ENCODE measurements at places on chromosomes 7 and 10.

DNA sequence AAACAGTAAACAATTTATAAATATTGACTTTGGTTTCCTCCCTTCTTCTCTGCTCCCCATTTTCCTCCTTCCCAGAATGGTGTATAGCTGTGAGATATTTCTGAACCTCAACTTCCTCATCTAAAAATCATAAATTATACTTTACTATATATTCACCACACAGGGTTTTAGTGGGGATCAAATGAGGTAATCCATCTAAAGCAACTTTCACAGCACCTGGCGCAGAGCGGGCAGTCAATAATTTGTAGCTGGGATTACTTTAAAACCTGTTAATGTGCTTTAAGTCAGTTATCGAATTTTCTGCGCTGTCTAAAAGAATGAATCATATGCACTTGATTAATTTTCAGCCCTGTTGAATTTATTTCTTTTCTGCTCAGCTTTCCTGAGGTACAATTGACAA, 172.7 kb downstream of the PTEN start:
- no peak for DNase-seq

DNA sequence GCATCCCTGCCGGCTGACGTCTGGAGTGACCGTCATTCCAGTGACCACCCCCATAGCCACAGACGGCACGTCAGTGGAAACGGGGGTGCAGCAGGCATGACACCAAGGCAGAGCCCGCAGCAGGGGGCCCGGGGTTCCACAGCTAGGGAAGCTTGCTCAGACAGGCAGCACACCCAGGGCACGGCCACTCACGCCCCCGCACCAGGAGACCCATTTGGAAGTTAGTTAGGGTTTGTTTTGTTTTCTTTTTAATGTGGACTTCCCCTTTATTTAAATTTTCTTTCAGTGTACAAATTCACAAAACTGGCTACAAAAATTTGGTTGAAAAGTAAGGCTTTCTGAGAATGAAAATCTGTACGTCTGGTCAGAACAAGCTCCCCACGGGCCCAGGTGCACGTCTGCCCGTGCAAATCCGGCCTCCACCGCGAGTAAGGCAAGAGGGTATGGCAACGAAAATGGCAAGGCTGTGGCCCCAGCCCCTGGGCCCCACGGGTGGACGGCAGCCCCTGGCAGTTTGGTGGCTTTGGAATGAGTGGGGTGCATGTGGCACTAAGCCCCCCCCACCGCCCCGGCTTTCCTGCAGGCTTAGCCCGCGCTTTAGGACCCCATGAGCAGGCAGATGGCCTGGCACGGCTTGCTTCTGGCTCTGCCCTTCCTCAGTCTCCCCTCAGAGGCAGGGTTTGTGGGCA, 124.2 kb downstream of the FAM53B start:
- DNase-seq = no peak

GRCh38 chr10:53315709-53316108, 543.1 kb upstream of the MBL2 start:
- DNase-seq = no peak

DNA sequence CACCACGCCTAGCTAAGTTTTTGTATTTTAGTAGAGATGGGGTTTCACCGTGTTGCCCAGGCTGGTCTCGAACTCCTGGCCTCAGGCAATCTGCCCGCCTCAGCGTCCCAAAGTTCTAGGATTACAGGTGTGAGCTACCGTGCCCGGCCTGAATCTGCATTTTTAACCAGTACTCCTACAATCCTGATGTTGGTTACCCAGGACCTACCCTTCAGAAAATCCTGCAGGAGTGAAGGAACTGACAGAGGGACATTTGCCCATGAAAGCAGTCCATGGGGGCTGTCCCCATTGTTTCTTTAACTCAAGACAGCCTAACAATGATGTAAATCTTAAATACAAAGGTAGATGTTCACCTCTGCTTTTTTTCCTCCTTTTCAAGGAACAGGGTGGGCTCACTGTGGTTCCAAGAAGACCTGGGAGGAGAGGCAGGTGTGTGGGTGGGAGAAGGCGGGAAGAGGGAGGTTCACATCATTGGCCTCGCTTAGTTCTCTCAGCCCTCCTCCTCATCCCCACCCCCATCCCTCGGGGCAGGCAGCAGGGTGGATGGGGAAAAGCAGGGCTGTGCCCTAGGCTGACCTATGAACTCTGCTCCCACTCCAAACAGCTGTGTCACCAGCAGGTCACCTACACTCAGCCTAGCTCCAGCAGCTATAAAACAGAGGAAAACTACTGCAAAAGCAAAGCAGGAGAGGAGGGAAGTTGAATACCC, 13.5 kb downstream of the LRRC20 start:
- no peak for DNase-seq

- DNase-seq = no peak
Measured at GRCh38 chr7:17097668-17098297, 200.7 kb upstream of the AHR start.

GRCh38 chr10:133026171-133026570, 61.6 kb upstream of the ADGRA1 start:
- no peak for DNase-seq

DNA sequence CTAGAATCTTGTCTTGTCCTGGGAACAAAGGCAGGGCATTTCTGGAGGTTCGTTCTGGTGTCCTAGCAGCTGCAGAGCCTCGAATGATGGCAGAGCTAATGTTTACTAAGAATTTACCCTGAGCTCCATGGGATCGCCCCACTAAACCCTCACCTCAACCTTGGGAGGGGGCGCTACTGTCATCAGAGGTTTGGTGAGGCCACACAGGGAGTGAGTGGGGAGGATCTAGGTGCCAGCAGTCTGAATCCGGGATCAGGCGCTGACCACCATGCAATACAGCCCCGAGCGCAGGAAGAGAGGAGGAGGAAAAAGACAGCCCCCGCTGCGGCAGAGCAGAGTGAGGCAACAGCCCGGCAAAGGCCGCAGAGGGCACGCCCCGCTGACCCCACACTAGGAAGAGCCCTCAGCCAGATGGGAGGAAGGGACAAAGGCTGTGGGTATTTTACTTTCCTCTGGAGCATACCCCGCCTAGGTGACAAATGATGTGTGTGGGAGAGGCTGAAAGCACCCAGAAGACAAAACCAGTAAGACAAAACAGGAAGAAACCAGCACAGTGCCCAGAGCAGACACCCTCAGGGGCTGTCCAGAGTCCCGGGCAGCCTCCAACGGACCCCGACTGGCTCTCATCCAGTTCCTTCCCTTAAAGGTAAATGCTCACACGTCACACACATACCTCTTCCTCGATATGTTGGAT, 103.5 kb downstream of the FAM53B start:
- no peak for DNase-seq

Data from 8988T (cell line).